ENCODE measurements at places on chromosomes 12 and 14. TPM values are rescaled to one million over a fixed set of nuclear protein-coding genes. Genes with fewer than 3 reads are reported as not detected.

The CNTN1 gene
- 745 TPM for total RNA-seq

The SRRM4 gene
- 6.6 TPM for total RNA-seq

The SERPINA10 gene
- 0.06 TPM for total RNA-seq

The FRS2 gene
- total RNA-seq, result 65.4 TPM

The ACOT6 gene
- total RNA-seq, result 0.11 TPM

DNA sequence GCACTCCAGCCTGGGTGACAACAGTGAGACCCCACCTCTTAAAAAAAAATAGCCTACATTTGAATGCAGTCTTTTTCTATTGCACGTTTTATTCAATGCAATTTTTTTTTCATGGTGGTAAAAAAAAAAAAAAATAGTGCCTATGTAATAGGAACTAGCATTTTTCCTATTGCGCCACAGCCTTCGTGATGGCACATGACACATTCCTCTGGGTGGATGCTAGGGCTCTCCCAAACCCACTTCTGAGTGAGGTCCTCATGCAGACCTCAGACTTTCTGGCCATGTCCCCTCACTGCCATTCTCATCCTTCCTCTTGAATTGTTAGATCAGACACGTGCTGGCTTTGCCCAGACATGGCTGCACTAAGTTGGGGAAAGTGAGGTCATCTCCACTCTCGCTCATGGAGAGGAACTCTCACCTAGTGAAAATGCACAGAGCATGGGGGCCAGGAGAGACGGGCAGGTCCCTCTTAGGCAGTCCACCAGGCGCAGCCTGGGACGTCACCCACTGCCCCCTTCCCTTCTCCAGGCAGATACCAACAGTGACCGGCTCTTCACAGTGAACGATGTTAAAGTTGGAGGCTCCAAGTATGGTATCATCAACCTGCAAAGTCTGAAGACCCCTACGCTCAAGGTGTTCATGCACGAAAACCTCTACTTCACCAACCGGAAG is 19.2 kb downstream of the DCAF4 start:
- no peak for DNase-seq

DNA sequence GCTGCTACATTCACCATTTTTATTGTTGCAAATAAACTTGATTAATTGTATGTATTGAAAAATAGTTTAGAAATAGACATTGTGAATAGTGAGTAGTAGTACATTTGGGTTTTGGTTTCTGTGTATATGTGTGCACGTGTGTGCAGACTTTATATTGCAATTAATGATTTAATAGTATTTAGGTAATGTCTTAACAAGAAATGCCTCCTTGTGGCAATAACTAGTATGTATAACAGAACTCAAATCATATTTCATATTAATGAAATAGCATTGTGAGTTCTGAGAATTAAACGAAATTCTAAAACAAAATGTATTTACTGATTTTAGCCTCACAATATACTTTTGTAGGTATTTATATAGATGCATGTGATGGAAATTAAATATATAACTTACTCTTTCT is 100.1 kb downstream of the SCAF11 start:
- no peak for DNase-seq

DNA sequence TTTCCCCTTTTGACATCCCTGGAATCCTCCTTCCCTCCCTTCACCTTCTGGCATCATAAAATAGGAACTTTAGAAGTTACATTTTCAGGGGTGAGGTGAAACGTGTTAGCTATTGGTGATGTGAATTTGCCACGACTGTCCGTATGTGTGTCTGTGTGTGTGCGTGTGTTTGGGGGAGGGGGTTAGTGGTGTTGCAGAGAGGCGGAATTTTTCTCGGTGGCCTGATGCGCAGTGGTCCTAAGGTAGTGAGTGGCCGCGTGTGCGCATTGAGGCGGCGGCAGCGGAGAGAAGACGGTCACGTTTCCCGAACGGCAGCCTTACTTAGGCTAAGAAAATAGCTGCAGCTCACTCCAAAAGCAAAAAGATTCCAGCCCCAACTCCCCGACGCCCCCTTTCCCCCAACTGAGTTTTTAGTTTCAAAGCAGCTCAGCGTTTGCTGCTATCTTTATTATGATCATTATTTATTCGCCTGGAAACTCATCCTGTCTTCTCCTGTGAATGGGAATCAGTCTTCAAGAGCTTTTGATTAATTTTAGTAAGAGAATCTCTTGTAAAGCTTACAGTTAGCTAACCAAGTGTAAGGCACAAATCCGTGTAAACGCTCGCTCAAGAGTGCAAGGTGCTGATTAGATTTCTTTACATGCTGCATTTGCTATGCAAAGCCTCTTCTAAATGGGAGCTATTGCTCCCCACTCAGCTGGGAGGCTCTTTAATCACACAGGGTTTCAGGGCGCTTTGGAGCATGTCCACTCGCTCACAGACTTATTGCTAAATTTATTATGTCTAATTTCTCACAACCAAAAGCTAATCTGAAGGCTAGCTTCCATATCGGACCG is 4.7 kb downstream of the FLRT2 start:
- DNase-seq, result peak; percentile 17

- DNase-seq, result no peak
Measured at GRCh38 chr12:6450869-6451347, 934 bp upstream of the TAPBPL start.

DNA sequence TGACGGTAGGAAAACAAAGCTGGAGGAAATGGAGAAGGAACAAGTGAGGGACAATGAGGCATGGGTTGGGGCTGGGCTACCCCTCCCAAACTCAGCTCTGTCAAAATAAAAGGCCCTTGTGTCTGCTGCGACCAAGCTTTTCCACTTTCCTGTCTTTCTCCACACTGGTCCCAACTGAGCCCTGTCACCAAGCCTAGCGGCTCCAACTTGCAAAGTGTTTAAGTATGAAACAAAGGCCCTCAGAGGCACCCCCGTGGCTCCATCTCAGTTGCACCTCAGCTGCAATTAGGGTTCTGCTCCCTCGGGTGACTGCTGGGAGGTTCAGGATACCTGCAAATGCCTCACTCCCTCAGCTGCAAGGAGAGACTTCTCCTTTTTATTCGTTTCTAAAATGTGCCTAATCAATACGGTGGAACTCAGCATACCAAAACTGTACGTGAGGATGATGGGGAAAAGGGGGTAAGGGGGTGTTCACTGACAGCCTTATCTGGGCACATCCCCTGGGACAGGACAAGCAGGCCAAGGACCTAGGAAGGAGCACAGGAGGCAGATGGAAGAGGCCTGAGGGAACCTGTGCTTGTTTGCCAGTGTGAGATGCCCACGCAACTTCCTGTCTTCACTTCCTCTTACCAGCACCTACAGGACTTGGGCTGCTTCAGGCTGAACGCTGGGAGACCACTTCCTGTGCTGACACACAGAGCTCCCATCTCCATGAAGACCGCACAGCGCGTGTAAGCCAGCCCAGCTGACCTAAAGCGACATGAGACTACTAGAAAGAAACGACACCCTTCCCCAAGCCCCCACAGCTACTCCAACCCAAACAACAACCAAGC is 8.9 kb downstream of the VAMP1 start:
- no peak for DNase-seq

GRCh38 chr12:96036765-96037455 is 1.5 kb upstream of the LTA4H start:
- no peak for DNase-seq

GRCh38 chr12:32450768-32451167 is 51.4 kb downstream of the FGD4 start:
- DNase-seq, result no peak

DNA sequence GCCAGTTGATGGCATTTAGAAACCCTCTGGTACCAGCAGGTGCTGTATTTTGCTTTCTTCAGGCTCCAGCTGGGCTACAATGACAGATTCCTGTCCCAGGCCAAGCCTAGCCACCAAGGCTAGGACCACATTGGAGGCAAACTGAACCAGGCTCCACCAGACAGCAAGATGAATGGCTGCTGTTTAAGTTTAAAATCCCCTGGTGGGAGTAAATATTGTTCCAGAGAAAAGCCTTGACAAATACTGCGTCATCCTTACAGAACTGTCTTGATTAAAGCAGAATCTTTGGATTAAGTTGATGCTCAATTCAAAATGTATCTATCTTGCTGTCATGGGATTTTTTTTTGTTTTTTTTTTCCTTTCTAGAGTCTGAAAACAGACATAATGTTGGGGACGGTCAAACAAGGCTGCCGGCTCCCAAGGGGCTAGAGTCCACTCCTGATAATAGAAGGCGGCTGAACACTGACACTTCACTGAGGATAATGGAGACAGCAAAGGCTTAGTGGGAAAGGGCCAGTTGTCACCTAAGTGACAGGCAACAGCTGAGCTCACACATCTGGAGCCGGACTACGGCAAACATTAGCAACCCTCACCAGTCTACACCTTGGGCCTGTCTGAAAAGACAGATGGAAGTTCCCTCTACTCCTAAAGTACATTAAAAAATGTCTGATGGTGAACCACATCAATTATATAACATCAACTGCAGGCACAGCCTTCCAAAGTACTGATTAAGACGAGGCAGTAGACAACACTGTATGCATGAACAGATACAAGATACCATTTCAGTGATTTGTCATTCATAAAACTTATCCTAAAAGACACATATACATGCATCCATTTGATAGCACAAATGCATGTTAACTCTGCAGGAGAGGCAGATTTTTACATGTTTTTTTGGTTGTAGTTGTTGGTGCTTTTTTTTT is 1.7 kb downstream of the PRICKLE1 start:
- DNase-seq, result peak; percentile 52

DNA sequence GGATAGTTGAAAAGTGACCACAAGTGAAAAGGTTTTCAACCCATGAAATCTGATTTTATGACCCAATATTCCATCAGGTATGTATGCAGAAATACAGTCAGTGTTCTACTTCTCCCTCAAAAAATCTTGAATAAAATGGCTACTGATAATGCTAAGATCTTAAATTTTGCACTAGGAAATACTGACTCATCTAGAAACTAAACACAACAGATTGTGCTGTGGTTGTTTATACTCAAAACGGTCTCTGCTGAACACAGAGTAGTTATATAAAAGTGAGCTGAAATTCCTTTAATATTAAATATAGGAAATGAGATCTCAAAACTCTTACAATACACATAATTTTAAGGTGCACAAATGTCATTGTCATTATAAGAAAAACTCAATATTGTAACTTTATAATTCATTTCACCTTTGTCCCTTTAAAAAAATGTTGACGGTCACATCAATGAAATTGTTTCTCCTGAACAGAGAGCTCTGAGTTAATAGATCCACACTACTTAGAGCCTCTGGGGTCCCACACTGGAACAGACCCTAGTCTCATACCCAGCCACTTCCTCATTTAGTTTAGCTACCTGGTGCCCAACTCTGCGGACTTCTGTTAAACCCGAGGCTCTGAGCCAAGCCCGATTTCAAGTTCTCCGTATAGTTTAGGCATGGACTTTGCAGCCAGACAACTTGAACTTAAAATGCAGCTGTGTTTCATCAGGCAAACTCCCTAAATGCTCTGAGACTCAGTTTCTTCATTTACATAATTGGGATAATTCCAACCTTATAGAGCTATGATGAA is 9.3 kb downstream of the COCH start:
- no peak for DNase-seq

DNA sequence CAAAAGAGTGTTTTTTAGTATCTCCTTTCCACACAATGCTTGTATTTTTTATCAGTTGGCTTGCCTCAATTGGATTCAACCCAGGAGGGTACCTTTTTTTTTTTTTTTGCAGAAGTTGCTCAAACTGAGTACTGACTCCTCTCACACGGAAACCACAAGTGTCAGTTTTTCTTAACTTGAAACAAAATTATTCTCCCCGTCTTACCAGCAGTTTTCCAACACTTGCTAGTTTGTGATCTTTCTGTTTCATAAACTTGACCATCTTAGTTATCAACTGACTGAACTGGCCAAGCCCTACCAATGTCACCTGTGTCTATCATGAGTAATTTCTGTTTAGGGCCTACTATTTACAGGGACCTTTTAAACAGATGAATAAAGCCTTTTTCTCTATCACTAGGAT is 34.1 kb upstream of the ITPR2 start:
- DNase-seq, result no peak

- no peak for DNase-seq
Measured at GRCh38 chr14:80403036-80403435, 191.7 kb upstream of the DIO2 start.

DNA sequence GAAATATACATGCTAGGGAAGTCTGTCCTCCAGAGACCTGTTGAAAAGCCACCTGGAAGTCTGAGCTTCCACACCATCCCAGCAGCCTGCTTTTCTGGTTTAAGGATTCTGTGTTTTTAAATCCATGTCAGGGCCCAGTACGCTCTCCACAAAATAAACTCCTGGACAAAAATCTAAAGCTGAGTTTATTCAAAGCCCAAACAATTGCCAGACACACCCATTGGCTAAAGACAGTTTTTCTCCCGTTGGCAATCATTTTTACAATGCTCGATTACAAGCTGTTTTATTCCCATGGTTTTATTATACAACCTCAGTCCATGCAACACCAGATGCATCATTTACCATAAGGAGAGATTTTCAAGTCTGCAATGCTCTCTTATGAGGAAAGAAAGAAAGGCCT is 94.5 kb downstream of the MYRFL start:
- DNase-seq, result no peak

DNA sequence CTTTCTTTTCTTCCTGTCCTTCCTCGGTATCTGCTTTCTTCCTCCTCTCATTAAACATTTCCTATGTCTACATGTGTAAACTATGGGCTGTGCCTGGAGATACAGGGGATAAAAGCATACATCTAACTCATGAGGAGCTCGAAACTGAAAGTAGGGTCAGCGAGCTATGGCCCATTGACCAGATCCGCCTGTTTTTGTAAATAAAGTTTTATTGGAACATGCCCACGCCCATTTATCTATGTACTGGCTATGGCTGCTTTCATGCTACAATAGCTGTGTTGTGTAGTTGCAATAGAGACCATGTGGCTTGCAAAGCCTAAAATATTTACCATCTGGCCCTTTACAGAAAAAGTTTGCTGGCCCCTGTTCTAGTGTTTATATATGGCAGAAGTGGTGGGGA is 500.8 kb upstream of the GARIN6 start:
- DNase-seq, result no peak

GRCh38 chr12:108063192-108063591 is 65.9 kb upstream of the WSCD2 start:
- DNase-seq, result no peak
